ENCODE measurements at places on chromosomes 11 and 22. TPM values are rescaled to one million over a fixed set of nuclear protein-coding genes. Genes with fewer than 3 reads are reported as not detected.

Gene ANO9
- not detected for total RNA-seq

Gene KCNJ1
- total RNA-seq = not detected

Gene HORMAD2
- not detected for total RNA-seq

Gene TECTA
- 1.3 TPM for total RNA-seq

Gene FGF3
- total RNA-seq = not detected

- peaks cover 51% of the 10 kb centered on the region for H3K27me3 ChIP-seq
- peaks cover 12% of the 10 kb centered on the region for H3K4me1 ChIP-seq
- no peak for DNase-seq
- H3K4me3 ChIP-seq = no peak overlapping the region
- H3K36me3 ChIP-seq = no peaks in the 10 kb centered on the region
Measured at GRCh38 chr11:14975252-14975587, 3.1 kb upstream of the CALCA start.

Gene RASD2
- 6.1 TPM for total RNA-seq

DNA sequence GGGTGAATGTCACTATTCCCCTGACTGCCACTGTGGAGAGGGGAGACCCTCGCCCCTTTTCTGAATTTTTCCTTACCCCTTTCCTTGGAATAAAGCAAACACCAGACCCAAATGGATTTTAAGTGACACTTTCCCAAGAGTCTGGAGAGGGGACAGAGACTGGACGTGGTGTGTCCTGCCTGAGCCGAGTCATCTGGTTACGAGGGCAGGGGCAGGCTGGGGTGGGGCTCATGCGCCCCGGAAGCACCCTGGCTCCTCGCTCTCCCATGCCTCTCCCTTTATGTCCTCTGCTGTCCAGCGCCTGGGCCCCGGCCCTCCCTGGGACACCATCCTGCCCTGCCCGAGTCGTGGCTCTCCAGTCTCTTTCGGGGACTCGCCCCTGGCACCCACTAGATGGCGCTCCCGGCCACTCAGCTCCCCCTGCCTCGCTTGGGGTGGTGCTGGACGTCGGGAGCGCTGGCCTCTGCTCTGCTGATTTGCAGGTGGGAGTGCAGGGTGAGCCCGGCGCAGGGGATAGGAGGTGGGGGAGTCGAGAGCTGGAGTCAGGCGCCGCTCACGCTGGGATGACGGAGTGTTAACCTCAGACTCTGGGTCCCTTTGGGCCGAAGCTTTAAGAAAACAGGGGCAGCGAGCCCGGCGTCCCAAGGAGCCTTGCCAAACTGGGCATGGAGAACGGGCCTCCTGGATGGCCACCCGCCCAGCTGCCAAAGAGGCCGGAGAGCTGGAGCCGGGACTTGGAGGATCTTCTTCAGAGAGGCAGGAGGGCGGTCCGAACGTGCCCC lies 89.8 kb downstream of the RPS6KA4 start:
- no peak overlapping the region for H3K4me3 ChIP-seq
- no peak overlapping the region for H3K27ac ChIP-seq

GRCh38 chr11:112634551-112634950 lies 326.7 kb upstream of the NCAM1 start:
- H3K4me1 ChIP-seq = no peaks in the 10 kb centered on the region
- H3K4me3 ChIP-seq = no peak overlapping the region
- DNase-seq = no peak
- H3K27ac ChIP-seq = no peak overlapping the region
- no peaks in the 10 kb centered on the region for H3K27me3 ChIP-seq

DNA sequence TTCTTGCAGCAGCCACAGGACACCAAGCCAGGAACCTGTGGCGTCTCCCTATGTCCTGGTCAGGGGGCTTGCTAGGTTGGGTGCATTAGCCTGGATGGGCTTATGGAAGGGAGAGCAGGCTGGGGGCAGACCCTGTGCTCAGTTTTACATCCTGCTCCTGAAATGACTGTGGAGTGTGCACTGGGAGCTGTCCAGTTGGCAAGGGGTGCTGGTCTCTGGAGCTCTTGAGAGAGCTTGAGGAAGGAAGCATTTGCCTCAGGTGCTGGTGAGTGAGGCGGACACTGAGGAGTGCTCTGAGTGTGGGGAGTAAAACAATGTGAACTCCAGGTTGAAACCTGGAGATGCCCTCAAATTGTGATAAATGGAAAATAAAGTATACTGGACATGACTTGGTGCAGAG lies 3.4 kb downstream of the SCGB1D4 start:
- peaks cover 3% of the 10 kb centered on the region for H3K27me3 ChIP-seq
- H3K4me3 ChIP-seq = no peak overlapping the region
- H3K36me3 ChIP-seq = no peaks in the 10 kb centered on the region
- no peak for DNase-seq
- H3K4me1 ChIP-seq = no peaks in the 10 kb centered on the region
- no peak overlapping the region for H3K27ac ChIP-seq

DNA sequence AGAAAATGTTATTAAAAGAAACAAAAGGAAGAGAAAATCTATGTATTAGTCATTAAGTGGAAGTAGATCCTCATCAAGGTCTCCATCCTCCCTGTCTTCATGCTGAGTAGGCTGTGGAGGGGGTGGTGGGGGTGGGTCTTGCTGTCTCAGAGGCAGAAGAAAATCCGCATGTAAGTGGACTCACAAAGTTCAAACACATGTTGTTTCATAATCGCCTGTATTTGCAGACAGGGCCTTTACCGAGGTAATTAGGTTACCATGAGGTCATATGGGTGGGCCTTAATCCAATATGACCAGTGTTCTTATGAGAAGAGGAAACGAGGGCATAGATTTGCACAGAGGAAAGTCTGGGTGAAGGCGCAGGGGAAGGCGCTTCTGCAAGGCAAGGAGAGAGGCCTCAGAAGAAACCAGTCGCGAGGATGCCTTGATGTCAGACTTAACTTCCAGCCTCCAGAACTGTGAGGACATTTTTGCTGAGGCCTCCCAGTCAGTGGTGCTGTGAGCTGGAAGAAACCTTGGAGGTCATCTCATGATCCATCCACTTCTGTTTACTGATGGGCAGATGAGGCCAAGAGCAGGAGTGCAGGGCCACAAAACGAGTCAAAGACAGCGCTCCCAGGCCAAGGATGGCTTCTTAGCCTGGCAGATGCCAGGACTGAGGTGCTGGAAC lies 49.3 kb upstream of the THY1 start:
- H3K36me3 ChIP-seq = no peaks in the 10 kb centered on the region
- no peak overlapping the region for H3K4me3 ChIP-seq
- no peak overlapping the region for H3K27ac ChIP-seq
- peaks cover 8% of the 10 kb centered on the region for H3K4me1 ChIP-seq
- no peaks in the 10 kb centered on the region for H3K27me3 ChIP-seq

Gene TYR
- not detected for total RNA-seq

DNA sequence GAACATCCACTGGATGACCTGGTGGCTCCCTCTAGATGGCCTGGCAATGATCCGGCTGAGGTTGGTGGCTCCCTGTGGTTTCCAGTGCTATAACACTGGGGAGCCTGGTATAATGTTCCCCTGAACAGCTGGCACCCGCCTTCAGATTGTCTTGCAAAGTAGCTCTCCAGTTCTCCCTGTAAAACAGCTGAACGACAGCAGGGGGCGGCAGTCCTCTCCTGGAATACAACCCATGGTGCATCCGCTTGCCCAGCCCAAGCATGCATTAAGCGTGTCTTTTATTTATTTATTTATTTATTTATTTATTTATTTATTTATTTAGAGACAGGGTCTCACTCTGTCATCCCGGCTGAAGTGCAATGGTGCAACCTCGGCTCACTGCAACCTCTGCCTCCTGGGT lies 258.9 kb downstream of the BUD13 start:
- H3K27me3 ChIP-seq = peaks cover 7% of the 10 kb centered on the region
- H3K4me3 ChIP-seq = no peak overlapping the region
- DNase-seq = no peak
- H3K4me1 ChIP-seq = no peaks in the 10 kb centered on the region
- no peak overlapping the region for H3K27ac ChIP-seq

DNA sequence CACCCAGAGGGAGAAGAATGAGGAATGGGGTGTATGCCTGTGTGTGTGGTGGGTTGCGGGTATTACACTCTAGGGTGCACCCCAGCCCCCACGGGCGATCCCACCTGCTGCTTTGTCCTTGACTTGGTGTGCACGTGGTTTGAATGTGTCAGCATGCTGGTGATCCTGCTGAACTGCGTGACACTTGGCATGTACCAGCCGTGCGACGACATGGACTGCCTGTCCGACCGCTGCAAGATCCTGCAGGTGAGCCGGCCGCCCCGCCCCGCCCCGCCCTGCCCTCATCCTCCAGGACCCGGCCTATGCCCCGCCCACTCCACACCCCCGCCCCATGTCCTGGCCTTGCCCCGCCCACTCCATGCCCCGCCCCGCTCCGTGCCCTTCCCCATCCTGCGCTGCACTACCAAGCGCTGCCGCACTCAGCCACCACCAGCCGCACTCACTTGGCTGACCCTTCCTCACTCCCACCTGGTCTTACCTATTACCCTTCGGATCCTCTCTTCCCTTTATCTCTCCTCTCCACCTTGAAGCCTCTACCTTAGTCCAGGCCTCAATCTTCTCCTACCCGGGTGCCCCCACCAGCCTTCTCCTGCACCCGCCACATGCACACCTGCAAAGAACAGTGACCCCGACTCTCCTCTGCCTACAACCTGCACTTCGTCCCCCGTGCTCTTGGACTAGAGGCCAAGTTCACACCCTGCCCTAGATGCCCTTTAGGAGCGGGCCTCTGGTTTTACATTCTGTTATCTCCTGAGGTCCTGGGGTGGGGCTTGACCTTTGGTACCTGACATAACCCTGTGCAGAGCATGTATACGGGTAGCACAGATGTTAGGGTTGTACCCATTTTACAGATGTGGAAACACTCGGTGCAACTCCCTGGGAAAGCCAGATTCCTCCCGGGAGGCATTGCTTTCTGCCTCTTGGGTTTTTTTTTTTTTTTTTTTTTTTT lies 27.7 kb downstream of the CACNA1I start:
- H3K4me3 ChIP-seq = no peak overlapping the region
- H3K4me1 ChIP-seq = peaks cover 9% of the 10 kb centered on the region
- H3K27ac ChIP-seq = no peak overlapping the region
- peak; percentile 29 for DNase-seq

- no peaks in the 10 kb centered on the region for H3K36me3 ChIP-seq
- DNase-seq = no peak
- no peaks in the 10 kb centered on the region for H3K27me3 ChIP-seq
Measured at GRCh38 chr11:94775567-94776327, 7.6 kb downstream of the AMOTL1 start.

DNA sequence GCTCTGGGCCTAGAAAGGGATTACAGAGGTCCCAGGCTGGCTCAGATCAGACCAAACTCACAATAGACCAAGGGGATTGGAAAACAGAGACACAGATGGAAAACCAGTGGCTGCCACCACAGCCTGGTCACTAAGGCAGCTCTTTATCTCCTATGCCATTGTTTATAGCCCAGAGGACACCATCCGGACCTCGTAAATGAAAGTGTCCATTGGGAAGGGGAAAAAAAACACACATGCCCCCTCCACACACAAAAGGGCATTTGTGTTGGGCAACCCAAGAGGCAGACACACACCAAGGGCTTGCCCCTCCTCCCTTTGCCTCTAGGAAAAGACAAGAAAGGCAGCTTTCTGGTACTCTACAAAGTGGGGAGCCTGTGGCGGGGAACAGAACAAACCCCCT lies 85.9 kb downstream of the GAB2 start:
- no peaks in the 10 kb centered on the region for H3K36me3 ChIP-seq
- H3K27me3 ChIP-seq = no peaks in the 10 kb centered on the region
- DNase-seq = no peak
- H3K4me1 ChIP-seq = no peaks in the 10 kb centered on the region
- H3K4me3 ChIP-seq = no peak overlapping the region
- no peak overlapping the region for H3K27ac ChIP-seq
